ENCODE measurements at places on chromosomes 11 and 22.

- no peak for DNase-seq
Measured at GRCh38 chr11:9823887-9824385, 160.1 kb downstream of the SWAP70 start.

DNA sequence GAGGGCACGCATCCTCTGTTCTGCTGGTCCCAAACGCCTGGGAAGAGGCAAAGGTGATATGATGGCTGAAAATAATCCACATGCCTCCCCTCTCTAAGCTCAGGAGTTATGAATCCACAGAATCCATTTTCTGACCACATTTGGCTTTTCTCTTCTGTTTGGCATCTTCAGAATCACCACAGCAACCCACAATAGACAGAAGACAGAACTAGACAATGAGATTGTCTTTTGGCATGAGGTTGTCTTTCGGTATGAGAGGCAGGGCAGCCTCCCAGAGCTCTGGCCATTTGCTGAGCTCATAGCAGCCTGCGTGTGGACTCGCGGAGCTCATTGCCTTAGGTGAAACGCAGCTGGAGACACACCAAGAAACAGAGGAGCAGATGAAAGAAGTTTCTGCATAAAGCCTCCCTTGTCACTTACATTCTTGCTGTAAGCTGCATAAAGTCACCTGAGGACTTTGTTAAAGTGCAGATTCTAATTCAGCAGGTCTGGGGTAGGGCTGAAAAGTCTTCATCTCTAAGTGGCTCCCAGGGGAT is 868.0 kb downstream of the NTM start:
- DNase-seq = no peak

- DNase-seq = no peak
Measured at GRCh38 chr22:39132871-39133524, 19.5 kb downstream of the CBX7 start.

- DNase-seq = no peak
Measured at GRCh38 chr11:563812-564578, 3.2 kb downstream of the RASSF7 start.

DNA sequence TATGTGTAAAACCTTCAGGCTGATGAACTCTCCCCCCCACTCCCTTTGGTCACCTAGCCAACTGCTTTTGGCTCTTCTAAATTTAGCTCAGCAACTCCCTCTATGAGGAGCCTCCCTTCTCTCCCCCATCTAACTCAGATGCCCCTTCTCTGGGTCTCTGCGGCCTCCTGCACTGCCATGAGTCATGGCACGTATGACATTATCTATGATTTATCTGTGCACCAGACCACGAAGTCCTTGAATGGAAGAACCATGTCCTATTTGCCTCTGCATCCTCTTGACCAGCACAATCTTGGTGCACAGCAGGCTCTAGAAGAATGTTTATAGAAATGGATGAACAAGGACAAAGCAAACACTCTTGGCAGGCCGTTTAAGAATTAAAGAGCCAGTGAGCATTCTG is 46.0 kb downstream of the RPL27A start:
- DNase-seq = no peak

- no peak for DNase-seq
Measured at GRCh38 chr11:61027141-61027840, 55.8 kb downstream of the CD6 start.

- no peak for DNase-seq
Measured at GRCh38 chr11:134356656-134357544, 25.1 kb downstream of the GLB1L2 start.

- DNase-seq = no peak
Measured at GRCh38 chr11:130486391-130486836, 38.0 kb downstream of the ADAMTS15 start.

- DNase-seq = peak; percentile 77
Measured at GRCh38 chr22:41940832-41941765, 5.9 kb downstream of the CENPM start.

- no peak for DNase-seq
Measured at GRCh38 chr11:132064987-132065620, 694.7 kb downstream of the NTM start.

DNA sequence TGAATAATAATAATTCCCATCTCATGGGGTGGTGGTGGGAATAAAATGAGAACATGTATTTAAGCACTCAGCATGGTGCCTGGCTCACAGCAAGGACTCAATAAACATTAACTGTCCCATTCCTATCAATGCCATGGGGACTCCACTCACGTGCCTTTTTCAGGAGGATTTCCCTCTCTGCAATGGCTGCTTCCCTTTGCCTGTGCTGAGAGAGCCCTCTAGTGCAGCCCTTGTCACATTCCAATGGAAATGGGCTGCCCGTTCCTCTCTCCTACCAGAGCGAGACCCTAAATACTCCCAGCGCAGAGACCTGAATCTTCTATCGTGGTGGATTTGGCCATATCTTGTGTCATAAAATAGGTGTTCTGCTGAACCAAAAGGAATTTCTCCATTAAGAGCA is 621.5 kb upstream of the B3GAT1 start:
- peak; percentile 7 for DNase-seq

- no peak for DNase-seq
Measured at GRCh38 chr11:123213307-123213771, 18.3 kb upstream of the CLMP start.

GRCh38 chr11:44868455-44869421 is 81.9 kb downstream of the TP53I11 start:
- DNase-seq = no peak

DNA sequence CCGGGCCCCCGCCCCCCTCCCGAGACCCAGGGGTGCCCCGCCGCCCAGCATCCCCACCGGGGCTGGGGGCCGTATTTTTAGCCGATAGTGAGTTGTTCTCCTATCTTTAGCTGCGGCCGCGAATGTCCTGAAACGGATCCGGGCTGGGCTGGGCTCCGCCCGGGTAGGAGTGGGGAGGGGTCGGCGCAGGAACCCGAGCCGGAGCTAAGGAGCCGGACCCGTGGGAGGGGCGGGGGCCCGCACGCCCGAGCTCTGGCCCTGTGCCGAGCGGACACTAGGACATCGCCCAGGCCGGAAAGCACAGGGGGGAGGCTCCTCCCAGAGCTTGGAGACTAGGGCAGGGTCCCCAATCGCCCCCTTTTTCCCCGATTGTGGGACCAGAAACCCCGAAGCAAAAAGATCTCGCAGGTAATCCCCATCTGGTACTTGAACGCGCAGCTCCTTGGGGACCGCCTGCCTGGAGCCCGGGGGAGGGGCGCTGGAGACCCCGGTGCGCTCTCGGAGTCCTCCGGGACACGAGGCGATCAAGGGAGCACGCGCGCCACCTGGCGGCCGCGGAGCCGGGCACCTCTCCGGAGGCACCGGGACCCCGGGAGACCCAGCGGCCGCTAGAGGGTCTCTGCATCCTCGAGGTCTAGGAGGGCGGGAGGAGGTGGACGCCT is 669 bp downstream of the CDC42EP2 start:
- DNase-seq = peak; percentile 64

DNA sequence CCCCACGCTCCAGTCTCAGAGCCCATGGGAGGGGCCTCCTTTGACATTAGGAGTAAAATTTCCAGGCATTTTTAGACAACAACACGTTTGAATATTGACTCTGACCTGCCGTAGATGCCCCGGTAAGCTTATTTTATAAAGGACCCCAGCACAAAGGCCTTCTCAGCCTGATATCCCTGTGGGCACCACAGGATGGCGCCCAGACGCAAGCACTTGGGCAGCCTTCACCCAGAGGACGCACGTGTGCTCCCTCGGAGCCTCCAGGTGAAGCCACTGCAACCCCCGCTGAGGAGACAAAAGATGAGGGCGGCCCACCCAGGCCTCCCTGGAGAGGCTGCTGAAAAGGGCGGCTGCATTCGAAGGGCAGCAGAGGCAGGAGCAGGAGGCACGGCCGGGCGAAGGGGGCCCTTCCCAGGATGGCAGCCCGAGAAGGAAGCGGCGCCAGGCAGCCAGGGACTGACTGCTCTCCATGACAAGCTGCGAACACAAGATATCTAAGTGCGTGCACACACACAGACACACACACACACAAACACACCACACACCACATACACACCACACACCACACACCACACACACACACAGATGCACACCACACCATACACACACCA is 15.2 kb upstream of the TH start:
- DNase-seq = peak; percentile 18

GRCh38 chr11:63785823-63786222 is 17.2 kb upstream of the ZFTA start:
- no peak for DNase-seq

DNA sequence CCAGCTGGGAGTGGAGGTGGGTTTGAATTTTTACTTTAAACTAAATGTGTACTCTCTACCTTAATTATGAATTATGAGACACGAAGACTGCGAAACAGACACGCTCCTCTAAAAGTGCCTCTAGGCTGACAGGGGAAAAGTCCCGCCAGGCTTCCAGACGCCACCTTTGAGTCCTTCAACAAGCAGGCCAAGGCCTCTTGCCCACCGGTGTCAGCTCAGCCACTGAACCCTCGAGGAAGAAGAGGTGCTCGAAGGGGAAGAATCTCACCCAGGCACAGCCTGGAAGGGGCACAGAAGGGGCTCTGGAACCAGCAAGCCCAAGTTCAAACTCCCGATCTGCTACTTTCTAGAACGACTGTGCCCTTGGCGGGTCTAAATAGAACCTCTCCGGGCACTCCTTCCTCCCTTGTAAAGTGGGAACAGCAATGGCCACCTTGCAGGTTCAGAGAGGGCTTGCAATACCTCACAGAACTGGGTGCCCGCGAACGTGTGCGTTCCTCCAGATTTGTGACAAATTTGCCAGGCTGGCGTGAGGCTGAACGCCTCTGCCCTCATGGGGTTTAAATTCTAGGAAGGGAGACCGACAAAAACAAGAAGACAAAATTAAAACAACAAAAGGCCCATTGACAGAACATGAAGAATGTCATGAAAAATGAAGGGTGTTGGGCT is 158.5 kb upstream of the GRK3 start:
- no peak for DNase-seq

GRCh38 chr11:70763606-70764005 is 365.3 kb downstream of the CTTN start:
- DNase-seq = no peak

- DNase-seq = peak; percentile 93
Measured at GRCh38 chr22:17705951-17706900, 67.7 kb downstream of the BCL2L13 start.

DNA sequence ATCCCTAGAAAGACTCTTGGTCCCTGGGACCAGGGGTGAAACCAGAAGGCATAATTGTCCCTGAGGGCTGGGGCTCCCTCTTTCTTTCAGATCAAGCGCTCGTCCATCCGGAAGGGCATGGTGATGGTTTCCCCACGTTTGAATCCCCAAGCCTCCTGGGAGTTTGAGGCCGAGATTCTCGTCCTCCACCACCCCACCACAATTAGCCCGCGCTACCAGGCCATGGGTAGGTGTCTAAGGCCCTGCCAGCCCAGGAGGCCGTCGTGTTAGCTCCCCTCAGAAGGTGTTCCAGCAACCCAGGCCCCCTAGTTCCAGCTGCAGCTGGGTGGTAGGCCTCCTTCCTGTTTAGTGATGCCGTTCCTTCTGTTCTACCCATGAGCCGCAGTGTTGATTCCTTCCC is 21.4 kb downstream of the GTPBP1 start:
- DNase-seq = no peak

DNA sequence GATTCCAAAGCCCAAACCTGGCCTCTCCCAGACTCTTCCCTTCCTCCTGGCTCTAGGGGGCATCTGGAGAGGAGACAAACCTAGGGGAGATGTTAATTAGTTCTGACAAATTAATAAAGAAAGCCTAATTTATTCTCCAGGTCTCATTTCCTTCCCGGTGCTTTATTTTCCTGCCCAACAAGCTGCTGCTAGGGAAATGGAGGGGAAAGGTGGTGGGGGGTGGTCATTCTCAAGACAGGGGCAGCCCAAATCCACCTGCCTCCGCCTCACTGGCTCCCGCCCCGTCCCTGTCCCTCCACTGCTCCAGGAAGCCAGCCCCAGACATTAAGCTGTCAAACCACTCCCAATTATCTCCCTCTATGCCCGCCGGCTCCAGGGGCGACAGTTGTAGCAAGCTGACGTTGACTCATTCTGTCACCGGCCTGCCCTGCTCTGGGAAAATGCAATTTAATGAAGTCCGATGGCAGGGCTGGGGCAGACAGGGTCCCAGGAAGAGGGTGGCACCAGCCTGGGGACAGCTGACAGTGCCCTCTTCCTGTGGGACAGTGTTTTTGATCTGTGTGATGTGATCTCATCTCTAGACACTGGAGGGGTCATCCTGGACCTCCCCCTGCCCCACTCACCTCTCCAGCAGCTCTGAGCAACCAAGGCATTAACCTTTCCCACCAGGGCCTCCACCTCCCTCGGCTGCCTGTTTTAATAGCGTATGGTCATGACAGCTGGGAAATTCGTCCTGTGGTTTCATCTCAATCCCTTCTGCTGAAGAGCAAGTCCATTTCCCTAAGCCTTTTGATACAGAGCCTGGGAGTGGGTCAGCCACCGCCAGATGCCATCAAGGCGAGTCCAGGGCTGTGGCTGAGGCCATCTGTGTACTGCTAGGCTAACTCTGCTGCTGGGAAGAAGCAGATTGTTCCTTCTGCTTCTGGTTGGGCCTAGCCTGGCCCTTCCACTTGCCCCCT is 27.1 kb downstream of the NECTIN1 start:
- DNase-seq = no peak

- no peak for DNase-seq
Measured at GRCh38 chr11:134750619-134751018, 338.6 kb upstream of the B3GAT1 start.

DNA sequence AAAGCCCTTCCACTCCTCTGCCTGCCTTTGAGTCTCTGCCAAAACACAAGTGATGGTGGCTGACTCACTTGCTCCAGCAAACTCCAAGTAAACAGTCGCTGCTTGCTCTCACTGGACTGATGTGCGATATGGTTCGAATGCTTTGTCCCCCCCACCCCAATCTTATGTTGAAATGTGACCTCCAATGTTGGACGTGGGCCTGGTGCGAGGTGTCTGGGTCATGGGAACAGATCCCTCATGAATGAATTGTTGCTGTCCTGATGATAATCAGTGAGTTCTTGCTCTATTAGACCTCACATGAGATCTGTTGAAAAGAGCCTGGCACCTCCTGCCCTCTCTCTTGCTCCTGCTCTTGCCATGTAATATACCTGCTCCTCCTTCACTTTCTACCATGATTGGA is 747.9 kb downstream of the OPCML start:
- DNase-seq = no peak

DNA sequence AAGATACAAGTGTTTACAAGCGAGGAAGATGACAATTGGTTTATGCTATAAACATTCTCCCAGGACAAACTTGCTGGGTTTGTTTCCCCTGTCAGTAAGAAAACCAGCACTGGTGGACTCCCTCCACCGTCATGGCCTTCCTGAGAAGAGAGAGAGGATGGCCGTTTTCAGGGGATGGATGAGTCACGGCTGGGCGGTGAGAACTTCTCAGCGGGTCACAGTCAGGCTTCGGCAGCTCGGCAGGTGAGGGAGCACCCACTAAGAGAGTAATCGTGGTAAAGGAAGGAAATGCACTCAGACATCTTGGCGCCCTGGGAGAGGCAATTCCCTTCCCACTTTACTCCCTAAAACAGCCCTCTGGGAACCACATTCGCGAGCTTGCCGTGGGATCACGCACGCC is 83.9 kb downstream of the NCAM1 start:
- no peak for DNase-seq

Data from ACHN (cell line).